NCI-H1417 treated with DMSO at 0.1 percent for 48 hours (cell line): ENCODE measurements at places on chromosomes 7 and 10.

- DNase-seq: no peak
Observed at GRCh38 chr7:116013675-116014074, 16.9 kb downstream of the TFEC start.

GRCh38 chr10:34305189-34305588 lies 509.9 kb downstream of the PARD3 start:
- no peak for DNase-seq

GRCh38 chr10:126842836-126843235 lies 62.4 kb upstream of the DOCK1 start:
- no peak for DNase-seq

DNA sequence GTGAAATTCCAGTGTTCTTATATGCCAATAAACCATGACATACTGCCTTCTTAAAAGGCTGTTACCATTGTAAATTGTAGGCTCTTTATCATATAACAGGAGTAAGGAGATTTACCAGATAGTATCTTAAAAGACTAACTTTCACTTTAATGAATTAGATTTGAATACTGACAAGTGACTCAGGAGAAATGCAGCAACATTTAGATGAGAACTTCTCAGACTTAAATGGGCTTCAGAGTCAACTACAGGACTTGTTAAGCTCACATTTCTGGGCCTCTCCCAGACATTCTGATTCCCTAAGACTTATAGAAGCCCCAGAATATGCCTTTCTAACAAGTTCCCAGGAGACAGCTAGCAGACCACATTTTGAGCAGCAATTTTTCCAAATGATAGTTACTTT lies 466.3 kb downstream of the ARL4A start:
- DNase-seq: no peak

DNA sequence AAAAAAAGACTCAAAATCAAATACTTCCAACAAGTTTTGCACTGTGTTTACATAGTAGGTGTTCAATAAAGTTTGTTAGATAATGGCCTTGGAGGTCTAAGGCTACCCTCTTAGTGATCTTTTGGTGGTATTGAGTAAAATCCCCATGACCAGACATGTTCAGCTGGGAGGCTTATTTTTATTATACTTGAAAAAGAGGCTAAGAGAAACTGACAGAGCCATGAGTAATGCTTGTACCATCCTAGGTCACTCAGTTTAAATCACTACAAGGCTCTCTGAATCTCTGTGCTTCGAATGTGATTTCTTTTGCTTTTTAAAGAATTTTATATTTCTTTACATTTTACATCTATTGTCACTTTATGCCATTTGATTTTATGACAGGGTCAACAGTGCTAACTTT lies 90.5 kb downstream of the TWIST1 start:
- no peak for DNase-seq

DNA sequence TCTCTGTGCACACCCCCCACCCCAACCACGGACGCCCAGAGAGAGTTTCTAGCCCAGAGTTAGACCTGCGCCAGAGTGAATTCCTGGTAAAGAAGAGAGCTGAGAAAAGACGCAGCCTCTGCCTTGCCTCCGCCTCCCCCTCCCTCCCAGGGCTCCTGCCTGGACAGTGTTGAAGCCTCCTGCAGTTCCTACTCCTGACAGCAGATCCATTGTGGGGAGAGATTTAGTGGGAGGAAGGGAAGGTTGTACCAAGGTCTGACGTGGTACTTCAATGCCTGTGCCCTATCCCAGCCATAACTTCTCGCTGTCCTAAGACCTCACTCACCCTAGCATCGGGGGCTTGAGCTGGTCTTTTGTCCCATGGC lies 952 bp downstream of the SRRM3 start:
- no peak for DNase-seq

GRCh38 chr10:52597189-52597863 lies 175.3 kb downstream of the MBL2 start:
- no peak for DNase-seq

DNA sequence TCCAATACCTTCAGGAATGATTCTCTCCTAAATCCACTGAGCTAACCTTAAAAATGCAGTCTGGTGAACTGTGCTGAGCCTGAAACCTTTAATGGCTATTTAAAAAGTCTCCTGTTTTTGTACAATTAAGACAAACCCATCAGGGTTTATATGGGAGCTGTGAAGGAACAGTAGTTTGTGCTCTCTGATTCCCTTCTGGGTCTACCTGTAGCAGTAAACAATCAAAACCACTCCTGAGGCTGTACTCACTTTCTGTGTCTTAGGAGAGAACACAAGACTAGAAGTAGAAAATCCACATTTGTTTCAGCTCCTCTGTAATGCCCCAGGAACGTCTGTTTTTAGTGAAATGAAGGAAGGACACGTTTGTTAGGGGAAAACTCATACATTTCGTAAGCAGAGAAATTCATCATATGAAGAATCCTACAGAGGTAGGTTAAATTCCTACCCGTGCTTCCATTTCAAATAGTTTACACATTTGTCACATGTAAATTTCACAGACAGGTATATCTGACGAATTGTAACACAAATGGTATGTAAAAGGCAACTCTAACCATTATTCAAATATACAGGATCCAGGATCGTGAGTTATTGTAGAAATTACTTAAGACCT lies 2.6 kb downstream of the CUX1 start:
- no peak for DNase-seq

DNA sequence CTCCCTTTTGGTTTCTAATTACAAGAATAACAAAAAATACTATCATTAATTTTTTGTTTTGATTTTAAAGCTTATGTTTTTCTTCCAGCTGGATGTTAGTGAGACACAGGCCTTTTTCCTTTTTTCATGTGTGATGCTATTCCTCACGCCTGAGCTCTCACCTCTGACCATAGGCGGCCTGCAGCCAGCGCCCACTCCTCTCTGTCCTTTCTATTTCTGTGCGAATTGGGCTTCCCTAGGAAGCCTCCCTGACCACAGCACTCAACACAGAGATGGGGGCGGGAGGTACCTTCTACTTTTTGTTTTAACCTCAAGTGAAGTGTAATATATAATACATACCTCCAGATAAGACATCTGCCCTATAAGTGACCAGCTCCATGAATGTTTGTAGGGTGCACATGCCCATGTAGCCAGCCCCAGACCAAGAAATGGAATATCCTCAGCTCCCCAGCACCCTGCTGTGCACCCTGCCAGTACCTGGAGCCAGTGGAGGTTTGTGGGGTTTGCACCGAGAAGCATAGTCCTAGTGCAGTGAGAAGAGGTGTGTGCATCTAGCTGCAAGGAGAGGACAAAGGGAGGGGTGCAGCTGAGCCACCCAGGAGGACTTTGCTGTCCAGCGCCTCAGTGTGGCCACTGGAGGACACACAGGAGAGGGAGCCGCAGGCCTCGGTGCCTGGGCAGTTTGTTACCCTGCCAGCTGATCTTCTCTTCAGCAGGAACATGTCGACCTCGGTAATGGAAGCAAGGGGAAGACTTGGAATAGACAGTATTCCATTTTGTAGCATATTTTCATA lies 38.5 kb downstream of the BNIP3 start:
- DNase-seq: no peak

DNA sequence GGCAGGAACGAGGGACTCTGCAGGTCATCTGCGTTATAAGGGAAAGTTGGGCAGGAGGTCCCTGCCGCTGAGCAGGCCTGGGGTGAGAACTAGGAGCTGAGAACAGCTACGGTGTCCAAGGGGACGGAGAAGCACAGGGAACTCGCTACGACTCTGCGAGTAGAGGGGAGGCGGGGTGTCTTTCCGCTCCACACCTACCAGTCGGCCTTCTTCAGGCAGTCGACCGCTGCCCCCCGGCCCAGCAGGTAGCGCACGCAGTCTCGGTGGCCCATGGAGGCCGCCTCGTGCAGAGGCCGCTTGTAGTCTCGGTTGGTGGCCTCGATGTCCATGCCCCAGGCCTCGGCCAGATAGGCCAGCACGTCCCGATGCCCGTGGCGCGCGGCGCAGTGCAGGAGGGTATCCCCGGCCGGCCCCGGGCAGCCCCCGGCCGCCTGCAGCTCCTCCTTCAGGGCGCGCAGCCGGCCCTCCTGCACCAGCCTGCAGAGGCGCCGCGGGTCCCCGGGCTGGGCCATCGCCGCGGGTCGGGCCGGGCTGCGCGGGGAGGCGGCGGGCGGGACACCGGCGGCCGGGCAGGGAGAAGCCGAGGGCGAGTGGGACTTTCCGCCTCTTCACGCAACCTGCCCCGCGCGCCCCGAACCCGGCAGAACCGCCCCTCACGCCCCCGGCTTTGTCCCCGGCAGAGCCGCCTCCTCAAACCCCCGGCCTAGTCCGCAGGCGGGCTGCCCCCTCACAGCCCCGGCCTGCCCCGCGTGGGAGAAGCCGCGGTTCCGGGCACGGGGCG lies 660 bp downstream of the ANKRD16 start:
- no peak for DNase-seq

GRCh38 chr10:33239257-33239656 lies 95.2 kb downstream of the NRP1 start:
- DNase-seq: no peak

- no peak for DNase-seq
Observed at GRCh38 chr7:87110778-87111177, 41.5 kb upstream of the DMTF1 start.

DNA sequence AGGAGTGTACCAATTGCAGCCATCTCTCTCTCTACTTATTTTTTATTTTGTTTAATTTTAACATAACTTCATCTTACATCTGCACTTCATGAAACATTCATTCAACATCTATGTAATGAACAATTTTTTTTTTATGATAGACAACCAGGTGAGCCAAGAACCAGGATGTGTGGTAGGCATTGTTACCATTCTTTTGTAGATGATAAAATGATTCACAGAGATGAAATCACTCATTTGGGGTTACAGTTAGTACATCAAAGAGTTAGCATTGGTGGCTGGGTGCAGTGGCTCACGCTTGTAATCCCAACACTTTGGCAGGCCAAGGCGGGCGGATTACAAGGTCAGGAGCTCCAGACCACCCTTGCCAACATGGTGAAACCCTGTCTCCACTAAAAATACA lies 127.8 kb downstream of the HDAC9 start:
- DNase-seq: no peak

GRCh38 chr10:11655836-11656235 lies 44.4 kb upstream of the USP6NL start:
- no peak for DNase-seq

DNA sequence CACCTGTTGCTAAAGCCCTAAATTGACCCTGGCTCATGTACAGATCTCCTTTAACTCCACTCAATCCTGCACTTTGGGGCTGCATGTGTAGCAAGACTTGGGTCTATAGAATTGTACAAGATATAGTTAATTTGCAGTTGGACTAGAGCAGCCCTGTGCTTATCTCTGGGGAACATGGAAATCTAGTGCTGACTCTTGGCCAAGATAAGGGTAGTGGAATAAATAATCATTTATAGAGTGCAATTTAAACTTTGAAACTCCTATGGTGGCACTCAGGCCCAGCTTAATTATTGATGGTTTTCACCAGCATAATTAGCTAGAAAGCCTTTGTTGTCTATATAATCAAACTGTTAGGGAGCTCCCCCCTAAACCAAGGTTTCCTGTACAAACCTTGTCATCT lies 39.2 kb upstream of the MBL2 start:
- DNase-seq: no peak

GRCh38 chr10:79310911-79311573 lies 36.2 kb upstream of the PPIF start:
- DNase-seq: no peak

GRCh38 chr10:74079936-74080590 lies 70.6 kb downstream of the AP3M1 start:
- no peak for DNase-seq

- no peak for DNase-seq
Observed at GRCh38 chr10:114795039-114795438, 26.5 kb upstream of the FHIP2A start.

GRCh38 chr7:91835091-91835825 lies 45.2 kb downstream of the MTERF1 start:
- no peak for DNase-seq

DNA sequence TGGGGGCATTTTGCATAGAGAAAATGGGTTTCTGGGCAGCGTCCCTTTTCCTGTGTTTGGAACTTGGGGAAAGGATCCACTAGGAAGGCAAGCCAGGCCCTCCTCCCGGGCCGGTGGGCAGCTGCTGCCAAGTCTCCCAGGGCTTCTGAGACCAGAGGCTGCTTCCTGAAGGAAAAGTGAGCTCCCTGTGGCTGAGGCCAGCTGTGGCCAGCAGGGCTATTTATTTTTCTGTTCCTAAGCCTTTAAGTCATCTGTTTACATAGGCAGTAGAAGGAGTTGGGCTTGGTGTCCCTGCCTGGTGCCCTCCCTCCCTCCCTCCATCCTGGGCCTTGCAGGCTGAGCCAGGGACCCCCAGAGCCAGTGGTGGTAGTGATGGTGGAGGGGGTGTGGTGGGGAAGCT lies 70.5 kb upstream of the COL13A1 start:
- DNase-seq: no peak

DNA sequence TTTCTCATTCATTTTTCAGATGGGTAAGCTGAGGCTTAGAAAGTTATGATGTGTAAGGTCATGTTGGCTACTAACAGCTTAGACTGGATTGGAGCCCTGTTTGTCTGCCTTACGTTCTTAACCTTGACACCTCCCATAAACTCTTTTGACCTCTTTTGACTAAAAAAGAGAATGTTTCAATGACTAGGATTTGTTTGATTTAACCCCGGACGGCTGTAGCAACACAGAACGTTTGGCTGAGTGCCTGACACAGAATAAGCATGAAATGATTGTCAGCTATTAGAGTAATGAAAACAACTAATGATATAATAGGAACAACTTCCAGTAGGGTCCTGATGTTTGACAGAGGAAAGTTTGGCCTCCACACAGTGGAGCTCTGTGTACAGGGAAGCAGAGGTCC lies 83.3 kb upstream of the PDZD8 start:
- no peak for DNase-seq

DNA sequence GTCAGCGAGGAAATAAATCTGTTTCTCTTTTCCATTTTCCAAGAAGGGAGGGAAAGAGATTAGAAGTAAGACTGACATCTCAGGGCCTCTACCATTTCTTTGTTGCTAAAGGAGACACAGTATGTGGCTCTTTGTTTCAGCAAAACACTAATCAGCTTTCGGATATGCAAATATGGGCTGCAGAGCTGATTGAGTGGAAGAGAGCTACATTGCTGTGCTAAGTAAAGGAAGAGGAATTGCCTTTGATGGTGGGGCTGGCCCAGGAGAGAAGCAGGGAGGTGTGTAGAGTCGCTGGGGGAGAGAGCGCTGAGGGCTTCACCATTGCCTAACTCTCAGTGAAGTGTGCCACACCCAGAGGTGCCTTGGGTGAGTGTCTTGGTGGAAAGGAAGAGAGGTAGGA lies 284.8 kb downstream of the SDK1 start:
- DNase-seq: no peak

- no peak for DNase-seq
Observed at GRCh38 chr7:152435384-152436110, at the start of gene KMT2C. Gene KMT2C (minus strand): TSS chr7:152436003. CDS start chr7:152435786, 217 bp downstream.

DNA sequence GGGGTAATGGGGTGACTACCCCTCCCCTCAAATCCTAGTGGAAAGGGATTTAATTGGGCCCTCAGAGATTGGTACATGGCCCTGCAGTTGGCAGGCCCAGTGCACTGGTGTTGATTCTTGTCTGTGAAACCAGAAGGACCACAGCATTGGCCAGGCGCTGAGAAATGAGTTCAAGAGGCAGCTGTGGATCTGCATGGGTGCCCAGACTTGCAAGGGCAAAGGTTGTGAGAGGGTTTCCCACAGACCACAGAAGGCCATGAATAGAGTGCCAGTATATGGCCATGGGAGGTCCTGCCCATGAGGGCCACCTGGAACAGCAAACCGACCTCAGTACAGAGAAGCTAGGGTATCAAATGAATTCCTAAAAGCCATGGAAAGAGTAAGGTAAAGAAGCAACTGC lies 32.9 kb downstream of the TMEM168 start:
- no peak for DNase-seq

GRCh38 chr7:70694434-70694970 lies 437.4 kb upstream of the GALNT17 start:
- DNase-seq: no peak

GRCh38 chr10:93991596-93992284 lies 2.0 kb upstream of the PLCE1 start:
- no peak for DNase-seq

- no peak for DNase-seq
Observed at GRCh38 chr7:93997868-93998267, 6.3 kb downstream of the BET1 start.
